ENCODE measurements at places on chromosomes 12 and 14.

DNA sequence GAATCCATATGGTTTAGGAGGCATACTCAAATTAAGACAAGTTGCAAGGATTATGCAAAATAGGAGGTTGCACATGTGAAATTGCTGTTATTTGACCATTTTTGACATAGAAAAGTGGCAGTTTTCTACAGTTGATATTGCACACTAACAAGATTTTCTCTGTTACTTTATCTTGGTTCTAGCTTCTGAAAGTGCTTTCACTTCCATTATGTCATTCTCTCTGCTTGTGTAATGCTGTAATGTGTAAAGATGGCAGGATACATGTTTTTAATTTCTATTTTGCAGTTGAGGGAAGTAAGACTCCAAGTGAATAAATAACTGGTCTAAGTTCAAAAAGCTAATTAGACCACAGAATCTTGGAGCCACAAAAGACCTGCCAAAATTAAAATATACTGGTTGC, 60.6 kb downstream of the MYRFL start:
- DNase-seq: no peak

DNA sequence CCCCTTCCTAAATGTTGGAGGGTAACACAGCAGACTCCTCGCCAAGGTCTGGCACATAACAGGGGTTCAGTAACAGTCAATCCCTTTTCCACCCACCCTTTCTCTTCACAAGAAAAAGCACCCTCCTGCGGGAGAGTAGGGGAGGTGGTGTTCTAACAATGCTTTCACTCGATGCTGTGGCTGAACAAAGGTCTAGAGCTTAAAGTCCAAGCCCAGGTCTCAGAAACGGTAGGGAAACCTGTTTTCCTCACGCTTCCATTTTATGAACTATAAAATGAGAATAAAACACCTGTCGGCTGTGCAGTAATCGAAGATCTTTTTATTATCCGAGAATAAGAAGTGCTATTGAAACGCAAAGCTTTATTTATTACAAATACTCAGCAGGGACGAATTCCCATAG, 20.9 kb upstream of the CACNA2D4 start:
- DNase-seq: no peak

DNA sequence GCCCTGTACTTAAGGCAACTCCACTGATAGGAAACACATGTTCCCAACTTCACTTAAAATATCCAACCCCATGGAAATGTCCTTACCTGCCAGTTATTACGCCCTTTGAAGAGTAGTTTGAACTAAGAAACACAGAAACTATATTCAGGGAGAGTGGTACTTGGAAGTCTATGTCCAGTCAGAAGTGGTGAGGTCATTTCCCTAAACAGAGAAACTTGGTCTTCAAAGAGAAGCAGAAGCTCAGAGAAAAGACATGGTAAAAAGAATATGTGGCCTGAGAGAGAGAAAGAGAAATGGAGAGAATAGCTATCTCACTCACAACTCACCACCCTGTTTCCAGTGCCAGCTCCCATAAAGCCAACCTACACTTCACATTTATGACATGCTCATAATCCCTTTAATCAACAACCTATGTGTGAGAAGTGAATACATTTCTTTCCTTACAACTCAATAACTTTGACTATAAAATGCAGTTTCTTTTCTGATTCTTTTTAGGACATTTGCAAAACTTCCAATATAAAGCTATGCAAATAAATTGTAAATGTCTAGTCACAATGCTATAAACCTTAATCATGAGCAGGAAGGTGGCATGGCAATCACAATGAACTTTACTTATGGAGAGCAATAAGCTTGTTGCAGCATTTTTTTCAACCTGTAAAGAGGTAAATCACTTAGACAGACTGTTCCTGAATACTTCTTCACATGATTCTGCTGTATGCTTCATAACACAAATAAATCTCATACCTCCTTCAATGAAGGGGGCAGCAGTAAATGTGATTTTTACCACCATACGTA, 67.1 kb downstream of the CPNE8 start:
- DNase-seq: no peak

GRCh38 chr12:108881953-108882352, 2.1 kb downstream of the DAO start:
- no peak for DNase-seq

GRCh38 chr12:56337753-56338251, 882 bp upstream of the IL23A start:
- DNase-seq: no peak

DNA sequence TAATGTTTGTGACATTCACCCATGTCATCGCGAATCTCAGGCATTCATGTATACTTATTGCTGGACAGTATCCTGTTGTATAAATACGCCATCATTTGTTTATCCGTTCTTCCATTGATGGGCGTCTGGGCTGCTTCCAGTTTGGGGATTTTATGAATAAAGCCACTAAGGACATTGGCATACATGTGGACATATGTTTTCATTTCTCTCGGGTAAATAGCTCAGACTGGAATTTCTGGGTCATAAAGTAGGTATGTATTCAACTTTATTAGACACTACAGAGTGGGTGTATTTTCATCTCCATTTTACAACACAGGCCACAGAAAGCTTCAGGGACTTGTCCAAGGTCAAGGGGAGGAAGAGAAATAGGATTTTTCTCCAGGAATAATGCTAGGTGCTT, 48.9 kb downstream of the HRK start:
- no peak for DNase-seq

- DNase-seq: no peak
These were observed 314.5 kb upstream of the GARIN6 start for GRCh38 chr12:99332936-99333591.

DNA sequence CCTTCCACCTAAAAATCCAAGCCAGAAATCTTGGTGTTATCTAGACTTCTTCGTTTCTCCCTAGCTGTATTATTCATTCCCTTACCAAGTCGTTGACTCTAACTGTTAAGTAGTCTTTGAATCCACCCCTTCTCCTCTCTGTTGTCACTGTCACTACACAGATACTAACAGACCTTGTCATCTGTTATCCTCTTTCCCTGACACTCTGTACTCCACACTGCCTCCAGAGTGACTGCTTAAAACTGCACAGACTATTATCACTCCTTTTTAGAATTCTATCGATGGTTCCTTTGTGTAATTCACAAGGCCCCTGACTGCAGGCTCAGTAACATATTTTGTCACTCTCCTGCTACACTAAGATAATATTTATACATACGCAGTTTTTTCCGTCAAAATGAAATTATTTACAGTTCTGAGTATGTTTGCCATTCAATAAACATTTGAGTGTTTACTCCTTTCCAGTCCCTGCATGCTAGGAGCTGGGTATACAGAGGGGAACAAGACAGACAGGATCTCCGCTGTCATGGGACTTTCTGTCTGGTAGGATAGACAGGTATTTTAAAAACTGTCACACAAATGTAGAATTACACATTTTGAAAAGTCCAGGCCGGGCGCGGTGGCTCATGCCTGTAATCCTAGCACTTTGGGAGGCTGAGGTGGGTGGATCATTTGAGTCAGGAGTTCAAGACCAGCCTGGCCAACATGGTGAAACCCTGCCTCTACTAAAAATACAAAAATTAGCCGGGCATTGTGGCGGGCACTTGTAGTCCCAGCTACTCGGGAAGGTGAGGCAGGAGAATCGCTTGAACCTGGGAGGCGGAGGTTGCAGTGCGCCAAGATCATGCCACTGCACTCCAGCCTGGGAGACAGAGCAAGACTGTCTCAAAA, 3.8 kb downstream of the MARS1 start:
- DNase-seq: no peak

GRCh38 chr14:55847766-55848165, 267.8 kb downstream of the KTN1 start:
- no peak for DNase-seq

DNA sequence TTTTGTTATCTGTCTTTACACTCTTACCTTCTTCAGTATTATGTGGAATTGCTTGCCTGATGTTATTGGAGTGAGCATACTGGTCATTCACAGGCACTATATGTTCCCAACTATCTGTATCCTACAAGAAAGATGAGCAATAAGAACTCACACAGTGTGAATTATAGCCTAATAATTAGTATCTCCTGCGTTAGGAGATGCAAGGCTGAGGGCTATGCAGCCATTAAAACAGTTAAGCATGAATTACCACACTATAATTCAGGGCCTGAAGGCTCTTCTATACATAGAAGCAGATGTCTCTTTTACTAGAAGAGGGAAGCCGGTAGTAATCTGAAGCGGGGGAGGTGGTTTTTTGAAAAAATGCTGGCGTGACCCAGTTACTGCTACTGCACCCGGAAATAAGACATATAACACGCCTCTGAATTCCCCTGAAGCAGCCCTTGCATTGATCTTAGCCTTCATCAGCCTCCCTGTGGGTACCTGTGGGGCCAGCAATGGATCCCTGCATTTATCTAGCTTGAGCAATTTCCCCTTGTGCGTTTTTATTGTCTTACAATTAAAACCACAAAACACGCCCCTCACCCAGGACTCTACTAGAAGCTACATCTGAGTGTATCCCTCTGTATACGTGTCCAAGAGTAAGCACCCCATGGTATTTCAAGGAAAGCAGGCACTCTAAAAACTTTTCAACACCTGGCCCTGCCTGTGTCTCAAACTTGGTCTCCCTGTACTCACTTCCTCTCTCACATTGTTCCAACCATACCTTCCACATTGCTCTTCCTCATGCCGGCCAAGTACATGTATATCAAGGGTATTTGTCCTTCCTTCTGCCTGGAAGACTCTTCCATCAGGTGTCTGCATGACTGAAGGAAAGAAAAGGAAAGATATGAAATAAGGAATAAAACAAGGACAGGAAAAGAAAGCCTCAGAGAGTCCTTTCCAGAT, 210.9 kb upstream of the ARID2 start:
- DNase-seq: no peak

Data from GM19239 (cell line).